ENCODE measurements at places on chromosomes 2 and 18. TPM values are rescaled to one million over a fixed set of nuclear protein-coding genes. Genes with fewer than 3 reads are reported as not detected.

DNA sequence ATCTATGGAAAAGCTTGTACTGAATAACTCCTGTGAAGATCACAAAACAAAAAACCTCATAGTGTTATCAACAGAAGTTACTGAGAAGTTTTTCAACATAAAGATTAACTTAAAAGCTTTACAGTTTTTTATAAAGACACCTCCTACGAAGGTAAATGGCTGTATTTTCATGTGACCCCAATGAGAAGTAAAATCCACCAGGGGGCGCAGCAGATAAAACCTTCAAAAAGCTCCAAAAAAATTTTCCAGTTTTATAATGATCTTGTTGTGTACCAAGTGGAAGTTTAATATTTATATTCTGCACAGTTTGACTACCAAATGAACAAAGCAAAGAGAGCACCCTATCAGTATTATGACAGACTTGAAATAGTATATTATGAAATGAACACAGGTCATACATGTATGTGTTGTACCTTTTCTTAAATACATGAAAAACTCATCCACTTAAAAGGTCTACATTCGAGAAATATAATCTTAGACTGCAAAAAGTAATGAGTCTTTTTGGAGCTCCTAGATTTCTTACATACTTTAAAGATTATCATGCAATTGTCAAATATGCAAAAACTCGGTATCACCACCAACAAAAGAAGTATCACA lies 38.5 kb downstream of the PNO1 start:
- DNase-seq: no peak

The DYSF gene
- polyA plus RNA-seq: 9.9 TPM

- no peak for DNase-seq
Observed at GRCh38 chr18:34626404-34627136, 83.5 kb upstream of the DTNA start.

The GNAL gene
- 5.1 TPM for polyA plus RNA-seq

GRCh38 chr2:7438855-7439254 lies 521.6 kb downstream of the RNF144A start:
- DNase-seq: no peak

DNA sequence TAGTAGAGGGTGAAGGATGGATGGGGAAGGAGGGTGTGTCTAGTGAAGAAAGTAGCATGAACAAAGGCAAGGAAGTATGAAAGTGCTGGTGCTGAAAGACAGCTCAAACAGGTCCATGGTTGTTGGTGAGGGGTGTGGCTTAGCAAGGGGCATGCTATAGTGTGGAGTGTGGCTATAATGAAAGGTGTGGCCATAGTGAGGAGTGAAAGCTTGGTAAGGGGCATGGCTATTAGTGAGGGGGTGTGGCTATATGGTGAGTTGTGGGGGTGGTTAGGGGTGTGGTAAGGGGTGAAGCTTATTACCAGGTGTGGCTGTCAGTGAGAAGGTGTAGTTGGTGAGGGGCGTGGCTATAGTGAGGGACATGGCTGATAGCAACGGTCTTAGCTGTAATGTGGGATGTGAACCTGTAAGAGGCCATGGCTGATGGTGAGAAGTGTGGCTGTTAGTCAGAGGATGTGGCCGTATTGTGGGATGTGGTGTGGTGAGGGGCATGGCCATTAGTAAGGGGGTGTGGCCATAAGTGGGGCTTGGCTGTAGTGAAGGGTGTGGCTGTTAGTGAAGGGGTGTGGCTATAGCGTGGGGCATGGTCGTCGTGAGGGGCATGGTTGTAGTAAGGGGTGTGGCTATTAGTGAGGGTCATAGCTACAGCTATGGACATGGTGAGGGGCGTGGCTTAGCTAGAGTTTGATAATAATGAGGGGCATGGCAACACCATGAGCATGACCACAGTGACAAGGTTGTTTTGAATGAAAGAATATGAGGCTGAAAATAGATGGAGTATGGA lies 549.6 kb downstream of the FBXO15 start:
- no peak for DNase-seq

- no peak for DNase-seq
Observed at GRCh38 chr2:11835403-11835802, 89.0 kb downstream of the LPIN1 start.

DNA sequence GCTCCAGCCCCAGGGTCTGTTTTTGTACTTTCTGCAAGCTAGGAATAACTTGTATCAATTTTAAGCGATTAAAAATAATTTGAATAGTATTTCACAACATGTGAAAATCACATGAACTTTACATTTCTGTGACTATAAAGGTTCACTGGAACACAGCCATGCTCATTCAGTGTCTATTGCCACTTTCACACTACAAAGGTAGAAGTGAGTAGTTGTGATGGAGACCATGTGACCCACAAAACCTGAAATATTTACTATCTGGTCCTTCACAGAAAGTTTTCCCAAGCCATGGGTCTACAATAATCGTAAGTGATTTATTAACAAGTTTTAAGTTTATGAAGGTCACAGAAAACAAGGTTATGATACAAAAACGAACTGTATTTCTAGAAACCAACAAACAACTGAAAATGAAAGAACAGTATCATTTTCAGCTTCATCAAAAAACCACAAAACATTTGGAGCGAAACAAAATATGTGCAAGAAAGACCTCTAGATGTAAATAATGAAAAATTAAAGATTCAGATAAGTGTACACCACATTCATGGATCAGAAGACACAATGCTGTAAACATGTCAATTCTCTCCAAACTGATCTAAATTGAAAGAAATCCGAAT lies 68.9 kb upstream of the DNER start:
- DNase-seq: no peak

The SYT4 gene
- polyA plus RNA-seq: 1.0 TPM

The CACNB4 gene
- 3.1 TPM for polyA plus RNA-seq

- DNase-seq: no peak
Observed at GRCh38 chr18:74682141-74682990, 84.7 kb downstream of the ZNF407 start.

The RNF125 gene
- 2.3 TPM for polyA plus RNA-seq

DNA sequence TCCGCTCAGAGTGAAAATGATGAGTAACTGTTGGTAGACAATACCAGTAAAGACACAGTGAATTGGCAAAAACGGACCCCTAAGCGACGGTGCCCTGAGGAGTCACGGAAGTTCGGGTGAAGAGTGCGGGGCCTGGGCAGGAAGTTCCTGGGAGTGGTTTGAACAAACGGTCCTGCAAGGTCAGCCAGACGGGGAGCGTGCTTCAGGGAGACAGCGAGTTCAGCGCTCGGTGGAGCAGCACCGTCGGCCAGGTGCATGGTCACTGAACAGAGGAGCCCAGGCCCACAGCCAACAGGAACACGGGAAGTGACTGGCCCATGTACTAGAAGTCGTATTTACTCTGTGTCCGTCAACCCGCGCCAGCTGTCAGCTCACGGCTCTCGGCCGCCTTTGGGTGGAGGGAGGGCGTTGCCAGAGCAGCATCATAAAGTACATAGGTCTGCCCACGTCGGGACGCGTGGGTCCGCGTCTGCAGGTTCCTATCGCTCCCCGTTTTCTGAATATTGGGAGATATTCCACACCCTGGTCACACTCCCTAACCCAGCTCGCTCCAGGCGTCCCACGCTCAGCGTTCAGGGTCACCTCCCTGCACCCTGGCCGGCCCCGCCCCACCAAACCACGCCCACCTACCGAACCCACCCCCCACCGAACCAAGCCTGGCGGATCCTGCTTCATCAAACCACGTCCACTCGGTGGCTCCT lies 75.6 kb upstream of the UXS1 start:
- DNase-seq: no peak

GRCh38 chr18:36601316-36601715 lies 227.5 kb downstream of the TPGS2 start:
- DNase-seq: no peak

The HOXD3 gene
- polyA plus RNA-seq: 23.3 TPM

DNA sequence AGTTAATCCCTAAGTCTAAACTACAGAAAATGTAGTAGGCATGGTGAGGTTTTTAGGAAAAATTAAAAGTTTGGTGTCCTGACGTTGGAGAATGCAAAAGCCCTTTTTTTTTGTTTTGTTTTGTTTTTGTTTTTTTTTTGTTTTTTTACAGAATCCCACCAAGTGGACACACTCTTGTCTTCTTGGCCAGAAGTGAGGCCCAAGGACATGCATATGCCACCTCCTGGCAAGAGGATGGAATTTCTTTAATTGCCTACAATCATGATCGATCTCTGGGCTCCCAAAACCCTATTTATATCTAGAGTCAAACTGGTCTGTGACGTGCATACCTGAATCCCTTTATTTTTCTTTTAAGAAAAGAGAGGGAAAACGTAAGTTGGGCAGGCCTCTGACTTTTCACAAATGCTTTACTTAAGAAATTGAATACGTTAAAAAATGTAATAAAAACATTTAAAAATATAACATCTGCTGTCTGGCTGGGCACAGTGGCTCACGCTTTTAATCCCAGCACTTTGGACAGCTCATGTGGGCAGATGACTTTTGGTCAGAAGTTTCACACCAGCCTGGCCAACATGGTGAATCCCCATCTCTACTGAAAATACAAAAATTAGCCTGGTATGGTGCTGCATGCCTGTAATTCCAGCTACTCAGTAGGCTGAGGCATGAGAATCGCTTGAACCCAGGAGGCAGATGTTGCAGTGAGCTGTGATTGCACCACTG lies 502.7 kb downstream of the CBLN2 start:
- no peak for DNase-seq

DNA sequence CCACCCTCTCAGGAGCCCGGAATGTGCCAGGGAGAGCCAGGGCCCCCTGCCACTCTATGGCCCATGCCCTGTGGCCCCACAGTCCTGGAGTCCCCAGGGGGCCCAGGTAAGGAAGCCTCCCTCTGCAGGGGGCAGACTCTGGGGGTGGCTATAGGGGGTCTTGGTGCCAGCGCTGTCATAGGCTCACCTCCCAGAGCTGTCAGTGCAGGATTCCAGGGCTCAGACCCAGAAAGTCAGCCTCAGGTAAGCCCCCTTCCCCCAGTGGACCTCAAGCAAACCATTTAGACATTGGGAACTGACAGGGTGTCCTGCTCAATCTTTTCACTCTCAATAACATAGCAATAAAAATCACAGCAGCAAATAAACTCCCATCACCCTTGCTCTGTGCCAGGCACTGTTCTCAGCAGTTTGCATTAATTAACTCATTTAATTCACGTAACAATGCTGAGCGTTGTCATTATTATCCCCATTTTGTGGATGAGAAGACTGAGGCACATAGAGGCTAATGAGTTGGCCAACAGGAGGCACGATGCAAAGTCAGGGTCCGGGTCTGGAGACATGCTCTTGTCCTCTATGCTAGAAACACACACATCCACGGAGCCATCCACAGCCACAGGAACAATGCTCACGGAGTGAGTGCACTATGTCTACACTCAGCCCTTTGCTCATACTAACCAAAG lies 79.6 kb downstream of the TNS1 start:
- no peak for DNase-seq

GRCh38 chr2:55078956-55079355 lies 28.7 kb upstream of the RTN4 start:
- DNase-seq: no peak

GRCh38 chr2:202278944-202279343 lies 13.4 kb downstream of the NOP58 start:
- no peak for DNase-seq
